ENCODE measurements at places on chromosomes 13 and 19. TPM values are rescaled to one million over a fixed set of nuclear protein-coding genes. Genes with fewer than 3 reads are reported as not detected.
A peak's percentile ranks its signal among the peaks of the same experiment; 100 is the strongest.

LAIR1 gene
- total RNA-seq: 36.1 TPM

ZNF737 gene
- total RNA-seq: 30.2 TPM

RFX2 gene
- total RNA-seq: 8.6 TPM

CEACAM16 gene
- total RNA-seq: 0.12 TPM

ZIK1 gene
- total RNA-seq: 7.6 TPM

CNFN gene
- 1.9 TPM for total RNA-seq

HS6ST3 gene
- 0.49 TPM for total RNA-seq

FREM2 gene
- total RNA-seq: 16.0 TPM

S1PR4 gene
- total RNA-seq: 2.4 TPM

GPX4 gene
- total RNA-seq: 294 TPM

THSD1 gene
- 2.9 TPM for total RNA-seq

ATXN8OS gene
- not detected for total RNA-seq

TINCR gene
- 0.20 TPM for total RNA-seq

MAP4K1 gene
- 8.2 TPM for total RNA-seq

EDDM13 gene
- total RNA-seq: not detected

- no peak for DNase-seq
Observed at GRCh38 chr13:24605923-24606372, 74.3 kb upstream of the ATP12A start.

GRCh38 chr13:46983881-46984280 is 87.0 kb upstream of the HTR2A start:
- DNase-seq: no peak

DNA sequence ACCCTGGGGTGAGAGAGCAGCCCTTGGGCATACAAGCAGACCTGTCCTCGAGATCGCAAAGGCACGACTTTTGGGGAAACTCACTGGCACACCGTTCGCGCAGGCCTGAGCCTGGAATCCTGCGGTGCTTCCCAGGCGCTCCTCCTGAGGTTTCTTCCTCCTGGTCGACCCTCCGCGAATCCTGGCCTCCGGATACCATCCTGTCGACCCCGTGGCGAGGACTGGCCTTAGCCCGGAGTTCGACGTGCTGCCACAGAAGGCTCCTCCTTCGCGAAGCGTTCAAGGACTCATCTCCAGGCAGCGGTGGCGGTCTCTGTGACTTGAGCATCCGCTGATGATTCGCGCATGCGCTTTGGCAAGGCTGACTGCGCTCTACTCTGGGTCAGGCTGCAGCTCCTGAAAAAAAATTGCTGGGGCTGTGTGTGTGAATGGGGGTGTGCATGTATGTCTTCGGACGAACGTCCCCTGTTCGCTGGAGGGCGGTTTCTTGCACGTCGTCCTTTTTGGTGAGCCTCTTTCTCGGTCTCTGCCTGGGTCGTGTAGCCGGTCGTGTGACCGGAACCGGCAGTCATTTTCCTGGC is 64.4 kb upstream of the ZNF527 start:
- no peak for DNase-seq

- no peak for DNase-seq
Observed at GRCh38 chr13:85512421-85512820, 286.8 kb downstream of the SLITRK6 start.

DNA sequence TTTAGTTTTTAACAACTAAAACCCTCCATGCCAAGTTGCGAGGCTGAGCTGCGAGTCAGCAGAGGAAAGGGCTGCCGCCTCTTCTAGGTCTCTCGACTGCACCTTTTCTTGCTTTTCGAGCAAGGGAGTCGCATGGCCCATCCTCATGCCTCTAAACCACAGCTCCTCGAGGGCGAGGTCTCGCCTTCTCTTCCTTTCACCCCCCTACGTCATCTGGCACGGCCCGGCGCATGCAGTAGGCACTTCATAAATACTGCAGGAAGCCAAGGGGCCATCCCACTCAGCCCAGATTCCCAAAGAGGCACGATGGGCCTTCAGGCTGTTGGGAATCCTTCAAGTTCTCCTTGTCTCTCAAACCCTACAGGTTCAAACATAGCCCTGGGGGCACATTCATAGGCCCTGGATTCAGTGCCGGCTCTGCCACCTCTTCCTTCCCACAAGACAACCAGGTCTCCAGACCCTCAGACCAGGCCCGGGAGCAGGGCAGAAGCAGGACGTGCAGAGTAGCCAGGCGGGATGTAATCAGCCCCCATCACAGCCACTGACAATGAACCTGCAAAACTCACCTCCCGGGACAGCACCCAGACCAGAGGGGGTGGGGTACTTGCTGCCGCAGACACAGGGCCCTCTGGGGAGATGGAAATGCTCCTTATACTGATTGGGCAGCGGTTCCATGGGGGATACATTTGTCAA is 41.7 kb downstream of the GGACT start:
- no peak for DNase-seq

GRCh38 chr13:42337808-42338600 is 66.1 kb downstream of the AKAP11 start:
- no peak for DNase-seq

DNA sequence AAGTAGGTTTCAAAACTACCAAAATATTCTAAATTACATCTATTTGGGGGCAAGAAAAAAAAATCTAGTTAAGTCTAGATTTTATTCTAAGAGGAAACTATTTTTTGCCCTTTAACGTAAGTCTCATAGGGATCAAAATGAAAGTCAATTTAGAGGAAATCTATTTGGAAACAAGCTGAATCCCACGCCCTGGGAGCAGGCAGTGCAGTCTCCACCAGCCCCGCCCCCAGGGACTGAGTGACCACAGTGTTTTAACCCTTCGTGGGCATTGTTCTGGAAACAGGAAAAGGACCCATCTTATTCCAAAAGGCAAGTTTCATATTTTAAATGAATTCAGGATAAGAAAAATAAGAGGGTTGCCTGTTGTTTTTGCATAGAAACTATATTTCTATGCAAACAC is 209.7 kb downstream of the SPRY2 start:
- DNase-seq: peak; percentile 62

- no peak for DNase-seq
Observed at GRCh38 chr13:29810145-29810742, 40.2 kb downstream of the UBL3 start.

GRCh38 chr19:45638930-45639729 is at the start of gene EML2:
EML2 (minus strand) TSS chr19:45639397; CDS start chr19:45639376, 21 bp downstream.
- DNase-seq: no peak

GRCh38 chr13:53131361-53131760 is 102.7 kb downstream of the OLFM4 start:
- no peak for DNase-seq

DNA sequence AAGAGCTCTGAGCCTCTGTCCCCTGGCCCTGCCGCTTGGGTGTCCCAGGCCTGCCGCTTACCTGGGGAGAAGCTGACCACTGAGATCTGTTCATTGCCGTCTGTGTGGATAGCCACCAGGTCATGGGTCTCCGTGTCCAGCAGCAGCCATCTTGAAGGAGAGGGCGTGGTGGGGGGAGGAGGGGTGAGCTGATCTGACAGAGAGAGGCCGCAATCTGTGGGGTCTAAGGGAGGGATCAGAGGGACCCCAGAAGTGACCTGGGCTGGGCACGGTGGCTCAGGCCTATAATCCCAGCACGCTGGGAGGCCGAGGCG is 14.6 kb upstream of the GPR4 start:
- DNase-seq: no peak

DNA sequence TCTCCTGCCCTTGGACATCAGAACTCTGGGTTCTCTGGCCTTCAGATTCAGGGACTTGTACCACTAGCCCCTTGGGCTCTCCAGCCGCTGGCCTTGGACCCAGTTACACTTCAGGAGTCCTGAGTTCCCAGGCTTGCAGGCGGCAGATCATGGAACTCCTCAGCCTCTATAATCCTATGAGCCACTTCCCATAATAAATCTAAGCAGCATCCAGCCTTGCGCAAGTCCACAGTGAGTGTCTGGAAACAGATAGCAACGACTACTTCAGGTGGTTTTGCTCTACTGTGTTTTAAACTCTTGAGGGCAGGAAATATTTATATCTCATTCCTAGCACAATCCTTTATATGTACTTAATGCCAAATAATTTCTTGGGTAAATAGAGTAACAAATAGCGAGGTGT is 92.3 kb downstream of the COL4A1 start:
- no peak for DNase-seq

DNA sequence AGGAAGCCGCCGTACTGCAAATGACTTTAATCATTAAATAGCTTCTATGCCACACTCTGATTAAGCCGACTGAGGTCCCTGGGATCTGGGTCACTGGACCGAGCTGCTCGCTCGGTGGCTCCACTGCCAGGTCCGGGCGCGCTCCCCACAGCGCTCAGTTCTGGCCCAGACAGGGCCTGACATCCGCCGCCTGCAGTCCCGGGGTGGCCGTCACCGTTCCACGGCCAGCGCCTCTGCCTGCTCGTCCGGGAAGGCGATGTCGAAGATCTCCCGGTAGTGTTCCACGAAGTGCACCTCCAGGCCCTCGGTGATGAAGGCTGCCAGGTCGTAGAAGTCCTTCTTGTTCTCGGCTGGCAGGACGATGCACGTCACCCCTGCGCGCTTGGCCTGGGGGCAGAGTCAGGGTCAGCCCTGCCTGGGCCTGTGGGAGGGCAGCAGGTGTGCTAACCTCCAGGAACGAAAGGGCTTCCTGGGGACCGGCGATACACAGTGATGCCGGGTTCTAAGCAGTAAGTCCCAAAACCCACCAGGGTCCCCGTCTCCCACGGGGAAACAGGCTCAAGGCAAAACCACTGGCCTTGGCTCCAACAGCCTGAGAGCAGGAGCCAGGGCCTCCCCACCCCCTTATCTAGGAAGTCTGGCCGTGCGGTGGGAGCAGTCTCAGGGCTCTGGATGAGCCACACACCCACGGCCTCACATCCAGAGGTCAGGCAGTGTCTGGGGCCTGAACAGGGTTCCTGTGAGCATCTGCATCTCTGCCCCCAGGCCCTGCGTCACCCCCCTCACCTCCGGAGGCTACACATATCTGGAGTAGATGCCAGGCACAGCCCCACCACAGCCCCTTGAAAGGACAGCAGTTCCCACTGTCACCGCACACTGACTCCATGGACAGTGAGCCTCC is 2.0 kb downstream of the RPL36 start:
- DNase-seq: no peak

DNA sequence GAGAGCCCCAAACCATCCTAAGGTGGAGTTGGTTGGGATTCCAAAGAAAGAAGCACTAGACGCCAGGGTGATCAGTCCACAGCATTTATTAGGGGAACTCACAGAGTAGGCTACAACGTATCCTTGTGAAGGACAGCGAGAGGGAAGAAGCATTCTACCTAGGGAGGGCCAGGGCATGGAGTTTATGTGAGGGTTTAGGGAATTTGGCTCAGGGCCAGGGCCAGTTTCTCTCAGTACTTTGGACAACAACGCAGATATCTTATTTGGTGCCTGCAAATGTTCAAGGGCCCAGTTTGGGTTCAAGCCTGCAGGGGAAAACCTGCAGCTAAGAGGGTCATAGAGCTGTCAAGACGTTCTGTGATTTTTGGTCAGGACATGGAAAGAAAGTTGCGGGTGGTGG is 73.9 kb upstream of the GJB6 start:
- DNase-seq: no peak

- DNase-seq: no peak
Observed at GRCh38 chr19:43468354-43469159, 3.1 kb upstream of the LYPD3 start.

- DNase-seq: peak; percentile 73
Observed at GRCh38 chr13:40789275-40790153, at the start of gene SLC25A15. SLC25A15 (plus strand) TSS chr13:40789611; CDS start chr13:40793227, 3,616 bp downstream.

DNA sequence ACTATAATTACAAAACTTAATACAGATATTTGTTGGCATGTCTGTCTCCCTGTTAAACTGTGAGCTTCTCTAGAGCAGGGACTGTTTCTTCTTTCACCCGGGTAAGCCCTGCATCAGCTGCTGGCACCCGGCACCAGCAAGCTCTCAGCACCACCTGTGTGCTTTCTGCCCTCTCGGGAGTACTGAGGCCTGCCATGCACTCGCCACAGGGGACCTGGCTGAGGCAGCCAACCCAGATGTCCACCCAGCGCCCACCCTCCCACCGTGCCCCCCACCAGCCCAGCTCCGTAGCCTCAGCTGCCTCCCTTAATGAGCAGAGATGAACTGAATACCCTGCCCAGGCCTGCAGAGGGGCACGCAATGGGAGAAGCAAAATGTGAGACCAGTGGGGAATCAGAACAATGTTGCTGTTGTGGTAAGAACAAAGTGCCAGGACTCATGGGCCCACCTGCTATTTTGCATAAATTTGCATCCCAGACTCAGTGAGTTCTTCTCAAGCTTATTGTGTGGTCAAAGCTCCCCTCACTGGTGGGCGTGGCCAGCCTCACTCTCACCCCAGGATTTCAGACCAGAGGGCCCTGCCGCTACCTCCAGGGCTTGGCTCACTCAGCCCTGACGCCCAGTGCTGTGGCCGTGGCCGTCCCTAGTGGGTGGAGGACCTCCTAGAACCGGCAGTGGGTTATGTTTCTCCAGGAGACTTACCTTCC is 14.6 kb upstream of the SERPINE3 start:
- no peak for DNase-seq

GRCh38 chr19:11422163-11423065 is 3.3 kb upstream of the RGL3 start:
- DNase-seq: peak; percentile 84

- DNase-seq: no peak
Observed at GRCh38 chr19:55386493-55386971, 800 bp downstream of the RPL28 start.

GRCh38 chr19:46849610-46850009 is 1.0 kb downstream of the AP2S1 start:
- DNase-seq: no peak

GRCh38 chr19:10111405-10111811 is at the start of gene P2RY11:
P2RY11 (plus strand) TSS chr19:10111693; CDS start chr19:10111722, 29 bp downstream.
- DNase-seq: no peak

DNA sequence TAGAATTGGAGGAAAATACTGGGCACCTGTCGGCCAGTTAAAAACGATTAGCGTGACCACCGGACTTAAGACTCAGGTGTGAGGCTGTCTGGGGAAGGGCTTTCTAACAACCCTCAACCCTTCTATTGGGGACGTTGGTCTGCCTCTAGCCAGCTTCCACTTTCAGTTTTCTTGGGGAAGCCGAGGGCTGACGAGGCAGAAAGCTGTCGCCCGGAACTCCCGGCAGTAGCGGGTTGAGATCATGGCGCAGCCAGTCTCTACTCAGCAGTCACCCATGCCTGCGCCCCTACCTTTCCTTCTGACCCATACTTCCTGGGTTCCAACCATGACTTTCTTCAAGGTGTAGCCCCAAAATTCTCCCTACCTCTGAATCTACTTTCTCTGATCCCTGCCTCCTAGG is 1424.1 kb downstream of the SLITRK1 start:
- DNase-seq: no peak

DNA sequence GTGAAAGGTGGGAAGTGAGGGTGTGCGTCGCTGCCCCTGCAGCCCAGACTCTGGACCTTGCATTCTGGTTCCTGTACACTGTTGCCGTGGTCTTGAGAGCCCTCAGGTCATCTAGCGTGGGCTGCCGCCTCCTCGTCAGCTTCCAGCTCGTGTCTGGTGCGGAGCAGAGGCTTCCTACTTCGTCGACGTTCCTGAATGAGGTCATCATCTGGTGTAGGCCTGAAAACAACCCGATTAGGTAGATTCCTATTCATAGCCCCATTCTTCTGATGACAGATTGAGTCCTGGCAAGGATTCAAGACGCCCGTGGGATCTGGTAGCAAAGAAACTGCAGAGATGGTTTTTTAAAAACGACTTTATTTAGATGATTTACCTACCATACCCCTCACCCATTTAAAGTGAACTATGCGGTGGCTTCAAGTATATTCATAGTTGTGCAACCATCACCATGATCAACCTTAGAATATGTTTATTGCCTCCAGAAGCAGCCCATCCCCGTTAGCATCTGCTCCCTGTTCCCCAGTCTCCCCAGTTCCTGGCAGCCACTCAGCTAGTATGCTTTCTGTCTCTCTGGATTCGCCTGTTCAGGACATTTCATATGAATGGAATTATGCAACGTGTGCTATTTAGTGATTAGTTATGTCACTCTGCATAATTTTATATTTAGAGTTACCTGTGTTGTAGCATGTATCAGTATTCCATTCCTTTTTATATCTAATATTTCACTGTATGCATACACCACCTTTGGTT is 13.8 kb downstream of the NAXD start:
- no peak for DNase-seq

All from mucosa of gallbladder (tissue), 1 donor.